Right lobe of liver (tissue), 6 donors: ENCODE measurements at places on chromosomes 4 and X.

DNA sequence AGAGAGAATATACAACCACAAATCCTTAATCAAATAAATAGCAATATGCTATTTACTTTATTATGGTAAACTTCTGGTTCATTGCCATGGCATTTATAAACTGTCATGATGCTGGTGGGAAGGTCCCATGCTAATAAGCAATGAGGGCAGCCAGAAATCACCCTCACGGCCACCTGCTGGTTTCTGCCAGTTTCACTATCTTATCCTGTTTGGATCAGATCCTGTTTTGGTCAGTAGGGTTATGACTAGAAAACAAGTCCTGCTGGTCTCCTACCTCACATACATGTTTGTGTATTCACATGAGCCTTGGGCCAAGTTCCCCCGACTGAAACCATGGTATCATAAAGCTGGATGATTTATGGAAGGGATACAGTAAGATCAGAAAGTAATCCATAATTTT is 28.1 kb downstream of the XAGE5 start:
- no peaks in the 10 kb centered on the region for H3K36me3 ChIP-seq
- H3K4me1 ChIP-seq, result no peaks in the 10 kb centered on the region
- no peak overlapping the region for H3K4me3 ChIP-seq
- DNase-seq, result no peak

DNA sequence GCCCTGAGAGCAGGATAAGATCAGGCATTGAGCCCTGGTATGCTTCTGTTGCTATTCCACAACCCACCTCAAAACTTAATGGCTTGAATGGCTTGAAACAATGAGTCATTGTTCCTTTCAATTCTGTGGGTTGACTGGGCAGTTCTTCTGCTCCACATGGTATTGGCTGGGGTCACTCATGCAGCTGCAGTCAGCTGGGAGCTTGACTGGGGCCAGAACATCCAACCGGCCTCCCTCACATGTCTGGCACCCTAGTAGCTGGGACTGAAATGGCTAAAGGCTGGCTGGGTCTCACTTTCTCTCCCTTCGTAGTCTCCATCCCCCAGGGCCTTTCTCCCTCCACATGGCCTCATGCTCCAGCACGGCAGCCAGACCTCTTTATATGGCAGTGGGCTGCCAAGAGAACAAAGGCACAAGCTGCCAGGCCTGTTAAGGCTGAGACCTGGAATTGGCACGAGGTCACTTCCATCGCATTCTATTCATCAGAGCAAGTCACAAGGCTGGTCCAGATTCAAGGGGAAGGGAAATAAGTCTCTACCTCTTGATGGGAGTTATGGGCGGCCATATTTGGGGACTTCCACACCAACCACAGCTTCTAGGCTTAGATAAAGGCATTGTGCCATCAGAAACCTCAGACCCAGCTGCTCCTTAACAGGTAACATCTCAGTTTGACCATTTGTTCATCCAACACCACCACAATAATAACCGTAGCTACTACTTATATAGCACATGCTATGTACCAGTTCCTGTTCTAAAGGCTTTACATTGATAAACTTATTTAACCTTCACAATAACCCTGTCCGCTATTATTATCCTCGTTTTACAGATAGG is 159.7 kb upstream of the ATP6AP2 start:
- no peak for DNase-seq
- H3K4me3 ChIP-seq, result no peak overlapping the region
- no peaks in the 10 kb centered on the region for H3K27me3 ChIP-seq
- no peak overlapping the region for H3K27ac ChIP-seq
- H3K36me3 ChIP-seq, result no peaks in the 10 kb centered on the region

- H3K4me1 ChIP-seq, result no peaks in the 10 kb centered on the region
- no peaks in the 10 kb centered on the region for H3K36me3 ChIP-seq
- DNase-seq, result no peak
- H3K27ac ChIP-seq, result no peak overlapping the region
Measured at GRCh38 chrX:35858906-35859305, 60.6 kb upstream of the CFAP47 start.

DNA sequence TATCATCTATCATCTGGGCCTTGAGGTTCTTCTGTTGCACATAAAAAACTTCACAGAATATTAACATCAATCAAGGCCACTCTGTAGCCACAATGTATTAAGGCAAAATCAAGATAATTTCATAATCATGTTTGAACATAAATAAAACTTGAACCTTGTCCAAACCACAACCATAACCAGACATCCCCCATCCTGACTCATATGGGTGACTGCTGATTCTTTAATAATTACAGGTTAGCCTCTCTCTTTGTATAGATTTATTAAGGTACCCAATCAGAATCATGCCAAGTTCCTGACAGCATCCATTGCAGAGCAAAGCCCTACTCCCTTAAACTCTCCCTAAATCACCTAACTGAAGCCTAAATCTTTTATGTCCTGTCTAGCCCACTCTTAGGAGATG is 16.7 kb upstream of the AREG start:
- no peaks in the 10 kb centered on the region for H3K27me3 ChIP-seq
- no peaks in the 10 kb centered on the region for H3K36me3 ChIP-seq
- no peaks in the 10 kb centered on the region for H3K4me1 ChIP-seq
- no peak for DNase-seq
- H3K27ac ChIP-seq, result no peak overlapping the region
- no peak overlapping the region for H3K4me3 ChIP-seq

- H3K4me3 ChIP-seq, result no peak overlapping the region
- H3K4me1 ChIP-seq, result no peaks in the 10 kb centered on the region
- DNase-seq, result no peak
- no peaks in the 10 kb centered on the region for H3K36me3 ChIP-seq
- H3K27ac ChIP-seq, result no peak overlapping the region
Measured at GRCh38 chrX:116873671-116874070, 410.9 kb upstream of the CT83 start.
